ENCODE measurements at places on chromosomes 7 and 10.

- DNase-seq = no peak
Observed at GRCh38 chr7:146875237-146875785, 758.7 kb downstream of the CNTNAP2 start.

DNA sequence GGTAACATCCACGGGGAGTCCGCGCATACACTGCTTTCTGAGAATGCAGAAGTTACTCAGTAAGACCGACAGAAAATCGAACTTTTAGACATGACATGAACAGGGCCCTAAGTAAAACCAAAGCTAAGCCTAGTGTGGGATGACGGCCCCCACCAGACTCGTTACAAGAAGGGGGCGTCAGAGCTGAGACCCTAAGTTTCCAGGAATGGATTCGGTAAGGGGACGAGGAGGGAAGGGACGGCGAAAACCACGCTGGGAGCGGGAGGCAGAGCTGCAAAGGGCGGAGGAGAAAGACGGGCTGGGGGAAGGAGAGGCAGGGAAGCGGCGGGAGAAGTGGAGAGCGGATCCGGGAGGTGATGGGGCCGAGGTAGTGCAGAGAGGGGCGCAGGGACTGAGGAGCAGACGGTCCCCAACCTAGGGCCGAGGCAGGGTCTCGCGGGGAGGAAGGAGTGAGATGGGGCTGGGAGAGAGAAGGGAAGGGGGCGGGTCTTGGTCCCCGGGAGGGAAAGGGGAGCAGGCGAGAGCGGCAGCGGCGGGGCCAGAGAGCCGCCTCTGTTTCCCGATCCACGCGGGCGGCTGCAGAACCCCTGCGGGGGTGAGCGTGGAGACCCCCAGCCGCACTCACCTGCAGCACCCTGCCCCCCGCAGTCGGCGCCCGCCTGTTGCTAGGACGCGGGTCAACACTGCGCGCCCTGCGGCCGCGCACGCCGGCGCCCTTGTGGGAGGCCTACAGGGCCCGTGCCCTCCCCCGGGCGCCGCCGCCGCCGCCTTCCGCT lies 513 bp downstream of the ODAD2 start:
- DNase-seq = no peak

GRCh38 chr10:33093362-33093761 lies 135.3 kb upstream of the ITGB1 start:
- no peak for DNase-seq

DNA sequence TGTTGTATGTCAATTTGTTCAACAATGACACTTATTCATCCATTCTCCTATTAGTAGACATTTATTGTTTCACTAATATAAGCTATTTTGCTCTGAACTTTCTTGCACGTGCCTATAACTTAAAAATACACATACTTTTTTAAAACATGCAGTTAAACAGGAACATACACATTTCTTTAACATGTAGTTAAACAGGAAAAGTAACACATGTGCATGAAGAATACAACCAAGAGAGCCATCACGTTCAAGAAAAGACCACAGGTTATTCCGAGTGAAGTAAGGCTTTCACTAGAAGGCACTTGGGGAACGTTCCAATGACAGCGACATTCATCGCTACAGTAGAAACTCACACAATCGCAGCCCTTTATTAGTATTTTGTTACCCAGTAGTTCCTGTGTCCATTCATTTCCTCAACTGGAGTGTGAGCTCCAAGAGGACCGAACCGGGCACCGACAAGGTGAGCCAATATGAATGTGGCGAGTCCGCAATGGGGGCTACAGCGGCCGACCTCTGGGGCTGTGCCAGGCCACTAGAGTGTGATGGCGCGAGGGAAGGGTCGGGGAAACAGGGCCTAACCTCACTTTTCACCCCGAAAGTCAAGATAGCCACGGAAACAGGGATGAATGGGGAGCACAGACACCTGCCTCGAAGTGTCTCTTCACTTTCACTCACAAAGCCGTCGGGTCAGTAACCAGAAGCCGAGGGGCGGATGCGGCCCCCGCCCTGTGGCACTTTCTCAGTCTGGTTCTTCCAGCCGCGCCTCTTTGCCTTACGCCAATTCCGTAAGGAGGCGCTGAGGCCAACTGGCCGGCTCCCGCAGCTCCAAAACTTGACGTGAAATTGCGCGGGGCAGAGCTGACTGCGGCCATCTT lies 775 bp upstream of the SEPTIN7 start:
- DNase-seq = peak; percentile 96

DNA sequence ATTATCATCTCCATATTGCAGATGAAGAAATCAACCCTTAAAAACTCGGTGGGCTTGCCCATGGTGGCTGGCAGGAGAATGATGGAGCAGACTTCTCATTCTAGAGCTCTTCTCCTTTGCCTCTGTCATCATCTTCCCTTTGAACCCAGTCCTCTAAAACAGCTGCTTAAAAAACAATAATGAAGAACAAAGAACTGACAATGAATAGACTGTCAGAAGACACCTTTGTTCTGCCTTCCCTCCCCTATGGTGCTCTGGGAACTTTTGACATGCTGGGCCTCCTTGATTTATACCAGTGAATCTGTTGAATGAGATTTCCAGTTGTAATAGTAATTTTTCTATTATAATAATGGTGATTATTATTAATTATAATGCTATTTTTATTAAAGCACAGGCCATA lies 103.0 kb downstream of the SORCS3 start:
- DNase-seq = no peak

DNA sequence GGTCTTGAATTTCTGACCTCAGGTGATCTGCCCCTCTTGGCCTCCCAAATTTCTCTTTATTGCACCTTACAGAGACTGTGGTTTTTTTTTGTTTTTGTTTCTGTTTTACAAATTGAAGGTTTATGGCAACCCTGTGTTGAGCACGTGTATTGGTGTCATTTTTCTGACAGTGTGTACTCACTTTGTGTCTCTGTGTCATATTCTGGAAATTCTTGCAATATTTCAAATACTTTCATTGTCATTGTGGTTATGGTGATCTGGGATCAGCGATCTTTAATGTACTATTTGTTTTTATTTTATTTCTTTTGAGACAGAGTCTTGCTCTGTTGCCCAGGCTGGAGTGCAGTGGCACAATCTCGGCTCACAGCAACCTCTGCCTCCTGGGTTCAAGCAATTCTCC lies 89.8 kb downstream of the PRTFDC1 start:
- no peak for DNase-seq

GRCh38 chr10:124090601-124091209 lies 2.7 kb downstream of the CHST15 start:
- DNase-seq = no peak

- no peak for DNase-seq
Observed at GRCh38 chr10:19576576-19576975, 239.7 kb upstream of the PLXDC2 start.

- peak; percentile 76 for DNase-seq
Observed at GRCh38 chr10:48604991-48605508, at the start of gene ARHGAP22. Gene ARHGAP22, minus strand, starts transcription at chr10:48605073. Its CDS starts 277 bp downstream, at chr10:48604796.

DNA sequence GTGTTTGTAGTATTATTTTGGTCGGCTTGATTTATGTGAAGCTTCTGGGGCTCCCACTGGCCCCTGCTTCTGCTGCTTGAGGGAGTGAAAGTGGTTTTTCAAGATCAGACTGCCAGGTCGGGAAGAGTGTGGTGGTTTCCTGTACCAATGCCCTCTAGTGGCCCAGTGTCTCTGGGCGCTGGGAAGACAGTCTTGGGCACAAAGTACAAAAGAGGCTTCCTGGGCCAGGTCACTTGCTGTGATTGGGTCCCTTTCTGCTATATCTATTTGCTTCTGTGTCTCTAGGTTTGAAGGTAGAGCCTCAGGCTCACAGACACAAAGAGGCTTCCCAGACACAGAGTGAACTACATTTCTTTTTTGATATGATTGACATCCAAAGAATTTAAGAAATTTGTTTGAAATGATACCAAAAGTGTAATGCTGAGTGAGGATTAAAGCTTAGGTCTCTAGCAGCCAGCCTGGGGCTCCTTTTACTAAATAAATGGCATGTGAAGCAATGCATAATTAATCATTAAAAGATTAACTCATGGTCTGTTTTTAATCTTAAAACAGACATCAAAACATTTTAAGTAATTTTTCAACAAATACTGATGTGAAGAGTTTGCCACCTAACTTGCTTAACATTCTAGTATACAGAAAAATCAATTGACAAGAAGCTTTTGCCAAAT lies 36.3 kb downstream of the ABCB1 start:
- no peak for DNase-seq

- DNase-seq = no peak
Observed at GRCh38 chr7:118563311-118563710, 338.8 kb downstream of the ANKRD7 start.

DNA sequence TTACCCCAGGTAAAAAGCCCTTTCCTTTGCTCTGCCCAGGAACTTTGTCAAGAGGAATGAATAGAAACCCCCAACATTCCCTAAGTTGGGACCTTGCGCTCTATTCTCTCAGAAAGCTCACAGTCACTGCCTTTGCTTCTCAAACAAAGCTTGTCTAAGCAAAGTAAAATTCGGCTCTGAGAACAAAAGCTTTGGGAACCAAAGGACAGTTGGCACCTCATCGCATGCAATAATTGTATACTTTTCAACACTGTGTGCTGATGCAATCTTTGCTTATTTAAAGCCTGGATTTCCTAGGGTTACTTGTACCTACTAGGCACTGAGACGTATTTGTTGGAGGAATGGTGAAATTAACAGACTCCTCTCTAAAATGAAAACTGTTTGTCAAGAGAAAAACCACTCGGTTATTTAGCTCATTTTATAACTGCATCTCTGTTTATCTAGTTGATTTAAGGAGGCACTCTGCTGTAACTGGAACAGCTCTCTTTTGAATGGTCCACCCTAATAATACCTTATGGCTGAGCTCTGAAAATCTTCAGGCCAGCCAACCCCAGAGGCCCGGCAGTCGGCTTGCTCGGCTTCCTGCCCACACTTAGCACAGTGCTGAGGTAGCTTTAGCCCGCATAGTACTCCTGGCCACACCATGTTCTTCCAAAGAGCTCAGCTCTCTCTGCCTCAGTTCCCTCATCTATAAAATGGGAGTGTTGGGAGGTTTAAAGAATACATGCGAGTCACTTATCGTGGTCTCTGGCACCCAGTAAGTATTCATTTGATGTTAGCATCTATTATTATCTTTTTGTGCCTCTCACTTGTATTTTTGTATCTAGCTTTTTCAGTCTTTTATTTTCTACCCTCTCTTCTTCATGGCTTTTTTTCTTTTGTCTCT lies 80.2 kb upstream of the PRR15 start:
- no peak for DNase-seq

GRCh38 chr10:1706711-1707110 lies 30.6 kb downstream of the ADARB2 start:
- DNase-seq = no peak

GRCh38 chr10:24908793-24909423 lies 43.5 kb downstream of the PRTFDC1 start:
- DNase-seq = no peak

- DNase-seq = no peak
Observed at GRCh38 chr10:114195079-114195478, 15.9 kb downstream of the TDRD1 start.

DNA sequence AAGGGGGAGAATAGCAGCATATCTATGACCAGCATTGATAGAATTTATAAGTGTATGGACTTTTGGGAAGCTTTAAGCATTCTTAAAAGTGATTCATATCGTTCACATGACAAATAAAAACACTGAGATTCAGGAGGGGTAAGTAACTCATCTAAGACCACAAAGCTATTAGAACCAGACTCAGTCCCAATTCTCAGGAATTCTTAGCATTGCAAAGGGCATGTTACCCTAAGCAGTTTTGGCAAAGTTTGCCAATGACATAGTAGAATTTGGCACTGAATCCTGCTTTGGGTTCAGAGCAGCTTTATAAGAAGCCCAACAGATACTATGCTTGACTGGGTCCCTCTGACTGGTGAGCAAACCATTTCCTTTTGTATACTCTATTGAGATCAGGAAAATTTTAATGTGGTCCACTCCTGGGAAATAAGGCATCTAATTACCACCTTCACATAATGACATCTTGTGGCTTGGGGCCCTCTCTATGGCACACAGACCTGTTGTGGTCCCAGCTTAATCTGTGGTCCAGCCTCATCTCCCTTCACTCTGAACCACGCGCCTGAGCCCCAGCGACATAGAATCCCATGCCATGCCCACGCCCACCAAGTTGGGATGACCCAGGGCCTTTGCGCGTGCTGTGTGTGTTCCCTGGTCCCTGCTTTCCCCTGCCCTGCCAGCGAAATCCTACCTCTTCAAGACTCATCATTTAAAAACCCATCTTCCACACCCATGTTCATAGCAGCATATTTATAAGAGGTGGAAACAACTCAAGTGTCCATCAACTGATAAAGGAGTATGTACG lies 37.5 kb upstream of the DOCK1 start:
- DNase-seq = no peak

- no peak for DNase-seq
Observed at GRCh38 chr7:117673367-117673766, 193.5 kb downstream of the CFTR start.

DNA sequence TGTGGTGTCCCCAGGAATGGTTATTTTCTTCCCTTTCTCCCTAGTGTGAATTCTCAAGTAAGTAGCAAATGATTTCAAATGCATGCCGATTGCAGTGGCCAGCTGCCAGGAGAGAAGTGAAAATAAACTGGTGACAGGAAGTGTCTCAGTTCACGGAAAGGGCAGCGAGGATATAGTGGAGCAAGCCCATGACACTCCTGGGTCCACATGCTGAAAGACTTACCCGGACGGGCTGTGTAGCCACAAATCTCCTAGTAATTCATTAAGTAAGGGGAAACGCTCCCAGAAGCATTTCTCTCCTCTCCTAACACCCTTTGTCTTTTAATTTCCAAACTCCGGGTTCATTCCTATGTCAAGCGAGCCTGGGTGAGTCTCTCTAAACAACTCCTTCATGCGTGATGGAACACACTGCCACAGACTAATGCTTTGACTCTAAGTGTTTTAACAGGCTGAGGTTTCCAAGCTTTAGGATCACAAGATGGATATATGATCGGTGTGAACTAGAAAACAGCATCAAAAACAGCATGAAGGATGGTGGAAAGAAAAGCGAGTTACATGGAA lies 125.6 kb downstream of the CYP26A1 start:
- peak; percentile 26 for DNase-seq

DNA sequence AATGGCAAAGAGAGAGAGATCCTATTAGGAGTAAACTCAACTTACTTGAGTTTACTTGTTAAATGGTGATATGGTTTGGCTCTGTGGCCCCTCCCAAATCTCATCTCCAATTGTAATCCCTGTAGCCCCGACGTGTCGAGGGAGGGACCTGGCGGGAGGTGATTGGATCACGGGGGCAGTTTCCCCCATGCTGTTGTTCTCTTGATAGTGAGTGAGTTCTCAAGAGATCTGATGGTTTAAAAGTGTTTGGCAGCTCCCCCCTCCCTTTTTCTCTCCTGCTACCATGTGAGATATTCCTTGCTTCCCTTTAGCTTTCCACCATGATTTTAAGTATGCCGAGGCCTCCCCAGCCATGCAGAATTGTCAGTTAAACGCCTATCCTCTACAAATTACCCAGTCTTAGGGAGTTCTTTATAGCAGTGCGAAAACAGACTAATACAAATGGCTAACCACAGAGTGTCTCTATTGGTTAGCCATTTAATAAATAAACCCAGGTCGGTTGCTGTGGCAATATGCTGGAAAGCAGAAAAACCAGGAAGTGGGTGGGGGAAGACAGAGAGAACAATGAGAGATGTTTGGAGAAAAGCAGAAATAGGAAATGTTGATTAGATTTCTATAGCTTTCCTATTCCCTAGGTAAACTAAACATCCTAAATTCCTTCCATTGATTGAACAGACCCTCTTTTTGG lies 3.0 kb upstream of the STMP1 start:
- DNase-seq = no peak
